ENCODE measurements at places on chromosomes 4 and X.

DNA sequence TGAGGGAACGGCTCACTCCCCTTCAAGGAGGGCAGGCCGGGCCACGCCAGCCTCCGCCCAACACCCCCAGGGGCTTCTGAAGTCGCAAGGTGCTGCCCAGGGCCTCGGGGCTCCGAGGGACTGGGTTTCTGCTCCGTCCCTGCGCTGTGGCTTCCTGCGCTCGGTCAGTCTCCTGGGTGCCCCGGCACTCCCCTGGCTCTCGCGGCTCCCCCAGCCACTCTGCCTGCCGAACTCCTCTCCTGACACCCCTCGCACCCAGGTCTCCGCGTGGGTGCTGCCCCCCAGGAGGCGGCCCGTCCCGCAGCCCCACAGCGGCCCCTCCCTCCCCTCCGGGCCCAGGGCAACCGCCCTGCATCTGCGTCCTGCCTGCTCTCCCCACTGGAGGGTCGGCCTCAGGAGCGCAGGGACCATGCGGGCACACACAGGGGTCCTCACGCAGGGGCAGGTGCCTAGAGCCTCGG is 151.9 kb downstream of the AFAP1 start:
- DNase-seq, result no peak

- no peak for DNase-seq
Observed at GRCh38 chrX:71622032-71622575, 3.8 kb upstream of the CXCR3 start.

DNA sequence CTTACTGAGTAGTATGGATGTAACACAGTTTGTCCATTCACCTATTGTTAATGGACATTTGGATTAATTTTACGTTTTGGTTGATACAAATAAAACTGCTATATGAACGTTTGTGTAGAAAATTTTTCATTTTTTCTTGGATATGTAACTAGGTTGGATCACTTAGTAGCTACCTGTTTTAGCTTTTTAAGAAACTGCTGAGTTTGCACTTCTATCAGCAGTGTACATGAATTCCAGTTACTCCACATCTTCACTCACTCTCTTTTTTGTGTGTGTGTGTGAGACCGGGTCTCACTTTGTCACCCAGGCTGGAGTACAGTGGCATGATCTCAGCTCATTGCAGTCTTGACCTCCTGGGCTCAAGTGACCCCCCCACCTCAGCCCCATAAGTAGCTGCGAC is 15.4 kb downstream of the LARP1B start:
- no peak for DNase-seq

- DNase-seq, result no peak
Observed at GRCh38 chr4:154465085-154465484, 26.5 kb downstream of the DCHS2 start.

- no peak for DNase-seq
Observed at GRCh38 chrX:1086444-1087409, 125.7 kb downstream of the CRLF2 start.

- no peak for DNase-seq
Observed at GRCh38 chr4:119041951-119042560, 93.6 kb upstream of the MYOZ2 start.

- no peak for DNase-seq
Observed at GRCh38 chrX:152950786-152951185, 43.1 kb downstream of the PNMA5 start.
